AG08396 (cell line): ENCODE measurements at places on chromosomes 7 and 10.

GRCh38 chr7:123782071-123782798 is 33.4 kb upstream of the WASL start:
- no peak for DNase-seq

DNA sequence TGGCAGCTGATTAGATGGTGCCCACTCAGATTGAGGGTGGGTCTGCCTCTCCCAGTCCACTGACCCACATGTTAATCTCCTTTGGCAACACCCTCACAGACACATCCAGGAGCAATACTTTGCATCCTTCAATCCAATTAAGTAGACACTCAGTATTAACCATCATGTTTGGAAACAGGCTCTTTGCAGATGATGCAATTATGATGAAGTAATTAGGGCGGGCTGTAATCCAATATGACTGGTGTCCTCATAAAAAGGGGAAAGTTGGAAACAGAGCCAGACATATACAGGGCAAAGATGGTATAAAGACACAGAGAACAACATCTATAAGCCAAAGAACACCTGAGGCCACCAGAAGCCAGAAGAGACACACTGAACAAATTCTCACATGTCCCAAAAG is 658.6 kb downstream of the CCSER2 start:
- no peak for DNase-seq

DNA sequence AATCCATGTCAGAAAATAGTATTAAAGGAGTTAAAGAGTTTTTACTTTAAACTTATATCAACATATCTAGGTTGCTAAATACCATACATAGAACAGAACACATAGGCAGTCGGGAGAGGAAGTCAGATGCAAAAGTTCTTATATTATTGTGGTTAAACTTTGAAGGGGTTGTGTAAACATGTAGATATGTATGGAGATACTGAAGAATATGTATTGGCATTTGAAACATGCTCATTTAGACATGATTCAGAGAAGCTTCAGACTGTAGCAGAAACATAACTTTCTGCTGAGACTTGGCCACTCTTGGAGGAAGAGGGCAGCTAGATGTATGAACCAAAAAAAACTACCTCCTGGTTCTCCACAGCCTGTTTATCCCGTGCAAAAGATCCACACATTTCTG is 103.5 kb upstream of the FERD3L start:
- peak; percentile 16 for DNase-seq

DNA sequence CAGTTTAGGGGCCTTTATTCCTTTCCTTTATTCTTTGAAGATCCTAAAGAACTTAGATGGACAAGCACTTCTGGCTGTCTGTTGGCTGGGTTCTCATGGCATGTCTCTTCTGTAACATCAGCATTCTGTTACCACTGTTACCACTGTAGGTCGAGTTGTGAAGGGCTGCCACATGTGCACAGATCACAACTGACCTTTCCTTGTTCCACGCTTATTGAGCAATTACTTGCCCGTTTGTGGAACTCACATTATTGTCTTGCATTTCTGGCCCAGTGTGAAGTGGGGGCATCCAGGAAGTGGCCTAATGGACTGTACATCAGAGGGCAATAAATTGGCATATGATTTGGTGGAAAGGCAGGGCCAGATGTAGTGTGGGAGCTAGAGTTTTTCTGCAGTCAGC is 23.7 kb downstream of the GBF1 start:
- DNase-seq: no peak

- no peak for DNase-seq
Measured at GRCh38 chr7:84073186-84073875, 121.3 kb downstream of the SEMA3A start.

GRCh38 chr7:16189026-16189715 is 232.2 kb downstream of the CRPPA start:
- no peak for DNase-seq

DNA sequence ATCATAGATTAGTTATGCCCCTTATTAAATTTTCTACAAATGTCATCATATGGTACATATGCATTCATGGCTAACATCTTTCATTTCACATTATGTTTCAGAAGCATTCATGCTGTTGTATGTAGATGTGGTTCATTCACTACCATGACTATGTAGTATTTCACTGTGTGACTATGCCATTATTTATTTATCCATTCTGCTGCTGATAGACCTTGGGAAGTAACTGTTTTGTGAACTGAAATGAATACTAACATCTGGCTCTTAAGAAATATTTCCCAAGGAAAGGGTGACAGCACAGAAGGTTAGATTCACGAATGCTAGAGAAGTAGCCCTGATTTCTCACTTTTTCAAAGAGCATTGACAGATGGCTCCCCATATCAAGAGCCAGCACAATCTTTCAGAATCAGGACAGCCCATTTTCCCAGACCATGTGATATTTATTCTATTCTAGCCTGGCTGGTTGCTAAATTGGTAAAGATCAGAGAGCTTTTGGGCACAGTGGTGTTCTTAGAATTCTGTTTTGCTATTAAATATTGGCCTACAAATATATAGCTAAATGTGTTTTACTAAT is 157.4 kb downstream of the DYNC1I1 start:
- DNase-seq: no peak

DNA sequence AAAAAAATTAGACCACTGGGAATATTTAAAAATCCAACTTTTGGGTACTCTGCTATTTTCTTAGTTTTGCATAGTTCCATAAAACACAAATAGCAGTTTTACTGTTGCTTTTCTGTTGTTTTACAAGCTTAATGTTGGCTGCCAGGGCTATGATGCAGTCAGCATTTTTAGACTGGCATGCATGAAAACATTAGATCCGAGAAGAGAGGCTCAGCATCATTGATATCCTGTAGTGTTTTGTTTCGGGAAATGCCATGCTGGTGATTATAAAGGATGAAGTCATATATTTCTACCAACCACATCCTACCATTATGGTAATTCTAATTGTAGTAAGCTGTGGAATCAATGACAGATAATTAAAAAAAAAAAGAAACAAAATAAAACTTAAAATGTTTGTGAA is 104.6 kb downstream of the MBL2 start:
- DNase-seq: no peak

DNA sequence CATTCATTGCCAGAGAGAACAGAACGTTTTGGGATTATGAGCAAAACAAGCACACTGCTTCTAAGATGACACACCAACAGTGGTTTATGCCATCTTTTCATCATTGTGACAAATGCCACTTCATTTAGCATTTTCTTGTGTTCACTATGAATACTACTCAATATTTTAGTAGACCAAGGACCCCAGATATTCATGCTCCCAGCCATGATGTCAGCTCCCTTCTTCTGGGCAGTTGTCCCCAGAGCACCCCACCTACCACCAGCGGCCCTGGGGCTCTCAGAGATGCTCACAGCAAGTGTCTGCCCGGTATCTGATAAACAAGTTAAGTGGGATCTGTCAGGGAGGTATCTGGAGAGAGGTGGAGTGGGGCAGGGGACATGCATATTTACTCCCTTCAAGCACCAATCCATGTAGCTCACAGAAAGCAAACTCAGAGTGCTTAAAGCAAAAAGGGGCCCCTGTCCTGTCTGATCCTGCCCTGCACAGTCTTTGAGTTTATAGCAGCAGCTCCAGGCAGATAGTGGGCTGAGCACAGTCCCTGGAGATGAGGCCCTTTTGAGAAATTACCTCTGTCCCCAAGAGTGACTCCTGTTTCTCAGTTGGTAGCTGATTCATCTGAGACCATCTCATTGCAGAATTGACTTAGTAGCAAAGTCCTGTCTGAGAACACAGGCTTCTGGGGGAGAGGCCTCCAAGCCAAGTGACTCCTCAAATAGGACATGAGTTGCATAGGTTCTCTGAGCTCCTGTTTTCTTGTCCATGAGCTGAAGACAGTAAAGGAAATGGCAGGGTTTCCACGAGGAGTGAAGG is 281.8 kb upstream of the KLF6 start:
- DNase-seq: no peak

DNA sequence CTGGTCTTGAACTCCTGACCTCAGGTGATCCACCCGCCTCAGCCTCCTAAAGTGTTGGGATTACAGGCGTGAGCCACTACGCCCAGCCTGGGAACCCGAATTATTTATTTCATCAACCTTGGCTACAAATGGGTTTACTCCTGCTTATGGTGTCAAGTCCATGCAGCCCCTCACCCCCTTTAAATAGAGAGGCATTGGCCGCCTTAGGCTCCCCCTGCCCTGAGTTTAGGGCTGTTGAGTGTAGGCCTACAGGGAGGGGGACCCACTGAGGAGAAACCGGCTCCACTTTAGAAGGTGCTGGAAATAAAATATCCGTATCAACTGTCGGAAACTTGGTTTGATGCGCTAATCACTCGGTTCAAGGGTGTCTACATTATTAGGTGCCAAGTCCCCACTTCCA is 8.7 kb upstream of the SP8 start:
- DNase-seq: no peak

DNA sequence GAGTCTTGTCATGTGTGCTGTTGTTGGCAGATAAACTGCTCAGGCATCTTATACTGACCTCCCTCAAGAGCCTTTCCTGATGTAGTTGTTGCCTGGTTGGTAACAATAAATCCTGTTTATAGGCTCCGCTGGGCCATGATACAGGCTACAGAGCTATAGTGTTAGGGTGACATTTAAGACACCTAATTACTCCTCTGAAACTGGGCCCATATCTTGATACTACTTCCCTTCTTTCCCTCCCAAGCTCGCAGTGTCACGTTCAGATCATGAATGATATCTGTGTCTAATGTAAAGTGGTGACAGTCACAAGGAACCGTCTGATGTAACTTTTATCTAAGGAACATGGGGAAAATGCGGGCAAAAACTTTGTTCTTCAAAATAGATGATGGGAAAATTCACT is 35.4 kb downstream of the CROT start:
- DNase-seq: no peak

- DNase-seq: no peak
Measured at GRCh38 chr7:51187941-51188340, 128.7 kb downstream of the COBL start.
